Right atrium auricular region (tissue), 2 donors: ENCODE measurements at places on chromosomes 4 and X. TPM values are rescaled to one million over a fixed set of nuclear protein-coding genes. Genes with fewer than 3 reads are reported as not detected.

DNA sequence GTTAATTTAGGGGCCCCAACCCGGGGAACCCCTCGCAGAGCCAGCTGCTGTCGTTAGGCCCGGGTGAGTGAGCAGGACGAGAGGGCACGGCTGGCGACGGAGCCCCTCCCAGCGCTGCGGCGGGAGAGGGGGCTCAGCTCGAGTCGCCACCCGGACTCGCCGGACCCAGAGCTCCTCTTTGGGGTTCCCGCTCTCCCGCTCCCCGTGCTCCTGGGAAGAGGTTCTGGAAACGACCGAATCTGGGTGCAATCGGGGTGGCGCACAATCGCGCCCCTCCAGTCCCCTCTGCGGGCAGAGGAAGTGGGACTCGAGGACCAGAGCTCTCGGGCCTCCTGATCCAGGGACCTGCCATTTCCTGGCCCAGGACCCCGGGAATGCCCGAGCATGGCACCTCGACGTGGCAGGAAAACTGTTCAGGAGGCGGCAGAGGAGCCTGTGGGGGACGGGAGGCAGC is 37.3 kb upstream of the ARAF start:
- no peaks in the 10 kb centered on the region for H3K4me1 ChIP-seq
- no peaks in the 10 kb centered on the region for H3K36me3 ChIP-seq
- no peaks in the 10 kb centered on the region for H3K27me3 ChIP-seq
- H3K27ac ChIP-seq, result no peak overlapping the region
- H3K4me3 ChIP-seq, result peak overlapping the region; percentile 54

- H3K4me1 ChIP-seq, result no peaks in the 10 kb centered on the region
- H3K4me3 ChIP-seq, result no peak overlapping the region
- no peaks in the 10 kb centered on the region for H3K36me3 ChIP-seq
- H3K27ac ChIP-seq, result no peak overlapping the region
Measured at GRCh38 chr4:117549524-117549923, 464.1 kb upstream of the TRAM1L1 start.

DNA sequence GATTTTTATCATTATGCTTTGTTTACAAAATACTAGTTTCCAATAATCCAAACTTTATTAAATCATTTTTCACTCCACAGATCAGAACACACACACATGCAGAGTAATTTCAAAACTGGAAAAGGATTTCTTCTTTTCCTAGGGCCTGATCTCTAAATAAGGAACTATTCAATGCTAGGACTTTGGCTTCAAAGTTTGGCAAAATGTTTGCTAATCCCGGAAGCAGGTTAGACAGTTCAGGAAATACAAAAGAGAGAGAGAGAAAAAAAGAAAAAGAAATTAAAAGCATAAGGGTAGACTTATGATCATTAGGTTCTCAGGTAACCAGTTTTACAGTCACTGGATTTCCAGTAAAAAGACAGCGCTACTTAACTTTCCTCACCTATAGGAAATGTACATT is 211.0 kb downstream of the DCLK2 start:
- H3K4me1 ChIP-seq, result no peaks in the 10 kb centered on the region
- no peaks in the 10 kb centered on the region for H3K36me3 ChIP-seq
- no peak overlapping the region for H3K27ac ChIP-seq
- no peaks in the 10 kb centered on the region for H3K27me3 ChIP-seq

GRCh38 chr4:139764182-139764581 is 98.6 kb downstream of the MGST2 start:
- H3K36me3 ChIP-seq, result no peaks in the 10 kb centered on the region
- peak overlapping the region; percentile 80 for H3K27ac ChIP-seq
- H3K4me1 ChIP-seq, result peaks cover 52% of the 10 kb centered on the region
- peak; percentile 58 for DNase-seq

GRCh38 chr4:138736362-138736761 is 279.2 kb upstream of the NOCT start:
- no peak overlapping the region for H3K4me3 ChIP-seq
- no peaks in the 10 kb centered on the region for H3K36me3 ChIP-seq
- DNase-seq, result no peak
- H3K27me3 ChIP-seq, result no peaks in the 10 kb centered on the region
- no peaks in the 10 kb centered on the region for H3K4me1 ChIP-seq

GRCh38 chr4:101175896-101176676 is 171.2 kb downstream of the PPP3CA start:
- no peak for DNase-seq
- H3K36me3 ChIP-seq, result no peaks in the 10 kb centered on the region
- no peak overlapping the region for H3K27ac ChIP-seq
- no peaks in the 10 kb centered on the region for H3K27me3 ChIP-seq
- peaks cover 13% of the 10 kb centered on the region for H3K4me1 ChIP-seq

DNA sequence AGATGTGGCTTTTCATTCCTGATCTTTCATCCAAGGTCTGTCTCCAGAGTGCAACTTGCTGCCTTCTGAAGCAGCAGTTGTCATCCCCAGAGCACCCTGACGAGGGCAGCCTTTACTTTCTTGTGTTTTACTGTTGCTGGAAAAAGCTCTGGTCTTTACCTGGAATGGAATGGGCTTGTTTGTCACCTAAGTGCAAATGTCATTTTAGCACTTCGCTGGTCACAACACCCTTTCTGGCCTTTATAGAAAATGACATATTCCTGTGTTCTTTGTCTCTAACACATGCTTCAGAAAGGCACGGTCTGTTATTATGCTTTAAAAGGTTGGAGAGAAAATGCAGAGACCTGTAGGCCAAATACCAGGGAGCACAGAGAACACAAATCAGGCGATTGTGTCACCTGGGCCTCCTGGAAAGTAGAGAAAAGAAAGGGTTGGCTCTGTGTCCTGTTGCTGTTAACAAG is 332.7 kb upstream of the IGFBP7 start:
- no peak overlapping the region for H3K27ac ChIP-seq
- H3K4me1 ChIP-seq, result no peaks in the 10 kb centered on the region
- H3K4me3 ChIP-seq, result no peak overlapping the region
- no peak for DNase-seq
- H3K27me3 ChIP-seq, result no peaks in the 10 kb centered on the region
- H3K36me3 ChIP-seq, result no peaks in the 10 kb centered on the region

DNA sequence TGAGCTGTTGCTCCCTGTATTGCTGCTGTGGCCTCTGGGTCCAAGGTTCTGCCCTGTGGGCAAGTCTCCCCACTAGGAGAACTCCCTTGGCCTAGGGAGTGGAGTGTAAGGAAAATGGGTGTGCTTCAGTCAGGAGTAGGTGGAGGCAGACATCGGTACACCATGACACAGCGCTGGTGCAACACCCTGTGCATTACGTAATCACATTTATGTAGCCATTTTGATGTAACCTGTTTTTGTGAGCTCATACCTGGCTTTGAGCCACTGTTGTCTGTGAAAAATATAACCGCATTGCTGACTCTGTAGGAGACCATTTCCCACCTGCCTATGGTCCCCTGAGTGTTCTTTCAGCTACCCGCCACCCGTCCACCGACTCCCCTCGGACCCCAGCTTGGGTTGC is 700.5 kb upstream of the AGA start:
- no peaks in the 10 kb centered on the region for H3K4me1 ChIP-seq
- no peaks in the 10 kb centered on the region for H3K27me3 ChIP-seq
- DNase-seq, result no peak
- no peak overlapping the region for H3K27ac ChIP-seq
- H3K4me3 ChIP-seq, result no peak overlapping the region

- H3K4me3 ChIP-seq, result no peak overlapping the region
- no peak overlapping the region for H3K27ac ChIP-seq
- no peaks in the 10 kb centered on the region for H3K36me3 ChIP-seq
- no peaks in the 10 kb centered on the region for H3K27me3 ChIP-seq
- no peak for DNase-seq
Measured at GRCh38 chrX:44144177-44144945, 171.2 kb upstream of the NDP start.

DNA sequence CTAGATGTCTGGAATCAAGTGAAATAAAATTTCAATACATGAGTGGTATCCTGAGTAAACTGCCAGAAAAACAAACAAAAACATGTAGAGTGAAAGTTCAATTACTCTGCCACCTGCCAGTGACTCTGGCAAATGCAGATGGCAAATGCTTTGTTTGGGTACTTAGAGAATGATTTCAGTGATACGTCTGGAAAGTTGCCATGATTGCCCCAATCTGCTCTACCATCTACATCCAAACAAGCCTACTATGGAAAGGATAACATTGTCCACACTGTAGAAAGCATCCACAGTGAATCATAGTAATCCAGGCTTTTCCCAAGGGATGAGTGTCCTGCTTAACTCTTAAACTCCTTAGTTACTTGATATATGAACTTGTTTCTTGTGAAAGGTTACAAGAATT is 3.4 kb downstream of the SPATA4 start:
- no peaks in the 10 kb centered on the region for H3K27me3 ChIP-seq
- no peak for DNase-seq

The INTU gene
- 4.7 TPM for total RNA-seq

The TAF7L gene
- total RNA-seq, result not detected

The TXK gene
- total RNA-seq, result 0.35 TPM
